ENCODE measurements at places on chromosomes 4 and X.

GRCh38 chr4:57544811-57545654 is 434.8 kb upstream of the IGFBP7 start:
- no peak for DNase-seq

GRCh38 chr4:10074767-10075105 is 41.9 kb downstream of the WDR1 start:
- no peak for DNase-seq

GRCh38 chrX:118780509-118780908 is 43.1 kb upstream of the ZCCHC12 start:
- no peak for DNase-seq

GRCh38 chr4:42914937-42915336 is 22.4 kb downstream of the GRXCR1 start:
- no peak for DNase-seq

GRCh38 chrX:147735364-147735763 is 176.4 kb upstream of the FMR1 start:
- no peak for DNase-seq

DNA sequence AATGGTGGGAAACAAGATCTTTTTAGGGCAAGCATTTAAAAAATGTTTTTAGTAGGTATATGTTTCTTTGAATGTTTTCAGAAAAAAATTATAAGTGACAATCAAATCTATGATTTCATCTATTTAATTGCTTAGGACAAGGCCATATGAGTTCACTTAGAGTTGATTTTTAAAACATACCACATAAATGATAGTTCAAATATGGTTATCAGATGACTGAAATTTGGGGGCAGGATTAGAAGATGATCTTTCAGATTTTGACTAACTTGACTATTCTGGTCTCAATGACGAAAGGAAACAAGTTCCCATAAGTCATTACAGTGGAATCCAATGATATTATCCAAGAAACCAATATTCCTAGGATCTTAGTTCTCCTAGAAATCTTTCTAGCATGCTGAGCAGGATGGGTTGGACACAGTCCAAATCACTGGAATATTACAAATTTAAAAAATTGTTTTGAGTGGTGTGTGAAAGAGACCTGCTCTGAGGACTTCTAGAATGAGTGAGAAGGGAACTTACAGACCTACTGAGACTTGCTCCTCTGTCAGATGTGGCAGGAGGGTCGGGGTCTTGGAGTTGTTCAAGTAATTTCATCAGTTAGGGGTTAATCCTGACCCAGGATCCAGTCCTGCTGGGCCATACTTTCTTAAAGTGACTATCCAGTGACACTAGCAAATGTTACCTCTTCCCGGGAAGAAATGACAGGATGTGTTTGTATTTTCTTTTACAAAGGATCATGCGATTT is 20.0 kb downstream of the RHOH start:
- no peak for DNase-seq

GRCh38 chr4:168560184-168561180 is 63.6 kb downstream of the PALLD start:
- no peak for DNase-seq

DNA sequence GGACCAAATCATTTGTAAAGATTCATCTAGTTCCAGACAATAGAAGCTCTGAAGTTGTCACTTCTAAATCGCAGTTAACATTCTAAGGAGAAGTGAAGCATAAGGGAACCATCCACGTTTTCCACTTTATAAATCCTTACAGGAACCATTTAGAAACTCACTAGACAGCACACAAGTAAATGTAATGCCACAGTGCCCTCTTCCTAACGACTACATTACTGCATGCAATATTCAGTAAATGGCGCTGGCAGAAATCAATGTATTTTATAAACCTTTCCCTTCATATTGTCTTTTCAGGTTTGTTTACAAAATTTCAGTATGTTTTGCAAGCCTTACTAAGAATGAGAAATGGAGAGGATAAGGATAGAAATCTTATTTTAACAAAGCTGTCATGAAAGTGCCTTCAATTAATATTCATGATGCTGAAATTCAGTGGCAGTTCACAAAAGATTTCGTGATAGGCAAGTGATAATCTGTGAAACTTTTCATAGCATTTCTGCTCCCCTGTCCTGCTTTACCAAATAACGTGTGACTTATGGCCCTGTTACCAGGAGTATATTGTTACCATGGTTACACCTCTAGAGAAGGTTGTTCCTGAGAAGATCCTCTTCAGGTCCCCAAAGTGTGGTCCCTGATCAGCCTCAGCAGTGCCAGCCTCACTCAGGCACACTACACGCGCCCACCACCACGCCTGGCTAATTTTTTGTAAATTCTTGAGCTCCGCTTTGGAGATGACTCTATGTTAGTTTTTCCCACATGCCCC is 54.2 kb downstream of the TMA16 start:
- DNase-seq, result no peak

- no peak for DNase-seq
Measured at GRCh38 chrX:63281465-63281864, 69.7 kb downstream of the SPIN4 start.

DNA sequence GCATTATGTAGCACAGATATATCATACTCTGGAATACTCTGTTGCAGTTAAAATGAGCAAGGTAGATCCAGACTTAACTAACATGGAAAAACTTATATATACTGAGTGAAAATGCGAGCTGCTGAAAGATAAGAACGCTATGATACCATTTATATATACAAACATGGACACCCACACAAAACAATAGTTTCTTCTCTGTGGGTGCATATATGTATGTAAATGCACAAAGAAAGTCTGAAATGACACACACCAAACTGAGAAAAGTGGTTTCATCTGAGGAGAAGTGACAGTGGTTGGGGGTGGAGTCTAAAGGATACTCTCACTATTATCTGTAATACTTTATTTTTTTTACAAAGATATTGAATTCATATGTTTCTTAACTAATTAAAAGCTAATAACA is 12.2 kb upstream of the FGF2 start:
- no peak for DNase-seq

GRCh38 chrX:37424000-37424429 is 74.9 kb downstream of the PRRG1 start:
- DNase-seq, result no peak

- no peak for DNase-seq
Measured at GRCh38 chr4:100548200-100548560, 30.4 kb upstream of the EMCN start.

All from stimulated activated CD8-positive, alpha-beta memory T cell treated with anti-CD3 and anti-CD28 coated beads, Interleukin-4, amount 100 ng/mL, for 1 hour (primary cell).